ENCODE measurements at places on chromosomes 1 and 21. TPM values are rescaled to one million over a fixed set of nuclear protein-coding genes. Genes with fewer than 3 reads are reported as not detected.

Gene PCAT6
- 7.4 TPM for total RNA-seq

DNA sequence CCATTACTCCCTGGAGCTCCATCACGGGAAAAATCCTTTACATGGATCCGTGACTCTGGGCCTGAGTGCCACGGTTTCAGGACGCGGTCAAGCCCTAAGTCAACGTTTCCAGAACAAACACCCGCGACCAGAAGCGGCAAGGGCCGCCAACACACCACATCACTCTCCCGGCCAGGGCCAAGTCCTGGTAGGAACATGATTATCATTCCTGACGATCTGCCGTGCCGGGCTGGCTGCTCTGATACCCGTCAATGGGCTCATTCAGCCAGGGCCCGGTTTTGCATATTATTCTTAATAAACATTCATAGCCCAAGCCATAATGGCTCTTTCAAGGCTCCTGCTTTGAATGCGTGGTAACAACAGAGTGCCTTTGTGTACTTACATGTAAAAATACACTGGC lies 44.6 kb upstream of the SIM2 start:
- DNase-seq, result no peak

GRCh38 chr1:91710261-91710660 lies 175.7 kb downstream of the TGFBR3 start:
- no peak for DNase-seq

DNA sequence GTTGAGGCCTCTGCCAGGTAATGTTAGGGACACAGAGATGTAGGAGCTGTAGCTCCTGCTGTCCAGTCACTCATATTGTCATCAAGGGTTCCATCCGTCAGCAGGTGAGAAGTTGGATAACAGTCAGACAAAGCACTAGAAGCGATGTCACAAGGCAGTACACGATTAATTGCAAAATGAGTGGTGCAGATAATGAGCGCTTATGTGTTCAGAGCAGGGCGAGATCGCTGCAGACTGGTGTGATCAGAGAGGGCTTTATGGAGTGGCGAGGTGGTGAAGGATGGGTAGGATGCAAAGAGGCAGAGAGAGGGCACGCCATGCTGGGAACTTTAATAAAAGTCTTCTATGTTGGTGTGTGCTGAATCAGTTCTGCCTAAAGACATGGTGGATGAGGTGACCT lies 8.8 kb downstream of the TMCC2 start:
- DNase-seq, result no peak

- DNase-seq, result no peak
Observed at GRCh38 chr1:236888903-236889302, 93.8 kb downstream of the MTR start.

GRCh38 chr1:211738691-211739301 lies 63.4 kb upstream of the NEK2 start:
- DNase-seq, result peak; percentile 30

- DNase-seq, result no peak
Observed at GRCh38 chr1:208641579-208642280, 397.5 kb upstream of the PLXNA2 start.

DNA sequence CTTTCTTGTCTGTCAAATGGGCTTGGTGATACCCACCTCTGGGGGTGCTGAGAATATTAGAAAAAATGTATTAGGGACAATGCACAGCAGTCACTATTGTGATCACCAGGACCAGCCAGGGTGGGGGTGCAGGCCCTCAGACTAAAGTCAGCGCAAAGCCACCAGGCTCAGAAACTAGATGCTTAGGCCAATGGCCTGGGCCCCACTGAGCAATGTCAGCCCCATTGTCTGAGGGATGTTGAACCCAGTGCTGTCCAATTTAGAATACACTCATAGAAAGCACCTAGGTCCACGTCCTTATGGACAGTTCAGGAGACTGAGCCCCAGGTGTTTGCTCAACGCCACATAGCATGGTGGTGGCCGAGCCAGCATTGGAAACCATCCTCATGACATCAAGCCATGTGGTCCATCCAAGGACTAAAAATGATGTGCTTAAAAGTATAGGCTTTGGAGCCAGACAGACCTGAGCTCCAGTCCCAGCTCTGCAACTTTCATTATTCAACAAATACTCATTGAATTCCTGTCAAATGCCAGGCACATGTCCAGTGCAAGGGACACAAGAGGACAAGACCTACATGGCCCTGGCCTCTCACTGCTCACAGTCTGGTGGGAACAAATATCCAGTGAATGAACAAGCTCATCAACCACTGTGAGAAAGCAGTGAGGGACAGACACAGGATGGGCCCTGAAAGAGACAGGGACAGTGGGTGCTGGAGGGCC lies 273.8 kb downstream of the MATN1 start:
- DNase-seq, result no peak
